ENCODE measurements at places on chromosomes 6 and 20. TPM values are rescaled to one million over a fixed set of nuclear protein-coding genes. Genes with fewer than 3 reads are reported as not detected.

Gene KCNK16
- total RNA-seq: not detected

Gene HLA-DQB1
- not detected for total RNA-seq

Gene BEND3
- 5.5 TPM for total RNA-seq

Gene LGSN
- not detected for total RNA-seq

Gene PHACTR3
- 3.4 TPM for total RNA-seq

Gene RIMS4
- total RNA-seq: under 0.01 TPM

Gene HLA-DQA1
- total RNA-seq: not detected

Gene CYP24A1
- total RNA-seq: 15.2 TPM

Gene CALHM5
- under 0.01 TPM for total RNA-seq

Gene PLA2G7
- not detected for total RNA-seq

Gene NR2E1
- not detected for total RNA-seq

Gene TPD52L2
- total RNA-seq: 165 TPM

Gene HLA-DRA
- not detected for total RNA-seq

Gene SLC16A10
- total RNA-seq: not detected

Gene ELOVL2
- under 0.01 TPM for total RNA-seq

Gene PRELID3B
- total RNA-seq: 133 TPM

Gene DEFB128
- total RNA-seq: not detected

Gene PRSS35
- total RNA-seq: under 0.01 TPM

Gene ERVFRD-1
- not detected for total RNA-seq

Gene SPINT3
- not detected for total RNA-seq

Gene KIF6
- 0.21 TPM for total RNA-seq

Gene FLRT3
- 13.5 TPM for total RNA-seq

Gene KHDRBS2
- not detected for total RNA-seq

Gene F13A1
- total RNA-seq: under 0.01 TPM

Gene GRM1
- not detected for total RNA-seq

Gene SIRPD
- not detected for total RNA-seq

Gene RBBP8NL
- total RNA-seq: 0.24 TPM

Gene SCRT2
- total RNA-seq: not detected

Gene TENT5A
- 5.5 TPM for total RNA-seq

Gene GMDS
- total RNA-seq: 13.9 TPM

Gene TMEM30A
- total RNA-seq: 107 TPM

Gene BCKDHB
- 9.0 TPM for total RNA-seq

Gene PPIL6
- 6.0 TPM for total RNA-seq

Gene ARHGAP40
- total RNA-seq: 0.64 TPM

Gene LY6G6F
- not detected for total RNA-seq

Gene ACTR5
- total RNA-seq: 8.7 TPM

Gene BPI
- not detected for total RNA-seq

Gene PGC
- not detected for total RNA-seq

Gene PRRT1
- not detected for total RNA-seq

Gene RAET1E
- 6.0 TPM for total RNA-seq

Gene GPLD1
- total RNA-seq: 0.21 TPM

Gene CST4
- total RNA-seq: not detected

Gene LEMD2
- total RNA-seq: 88.9 TPM

Gene BTNL2
- not detected for total RNA-seq

Gene HLA-DQA2
- not detected for total RNA-seq

Gene GSTA1
- 0.48 TPM for total RNA-seq

Gene DSN1
- 7.2 TPM for total RNA-seq

Gene MRAP2
- 0.21 TPM for total RNA-seq

Gene BNIP5
- not detected for total RNA-seq

Gene PNPLA1
- not detected for total RNA-seq

Gene MUCL3
- total RNA-seq: not detected

Gene SLPI
- 837 TPM for total RNA-seq
